ENCODE measurements at places on chromosomes 1 and 21.

GRCh38 chr1:244815600-244816099 lies 19.8 kb upstream of the COX20 start:
- DNase-seq = no peak

DNA sequence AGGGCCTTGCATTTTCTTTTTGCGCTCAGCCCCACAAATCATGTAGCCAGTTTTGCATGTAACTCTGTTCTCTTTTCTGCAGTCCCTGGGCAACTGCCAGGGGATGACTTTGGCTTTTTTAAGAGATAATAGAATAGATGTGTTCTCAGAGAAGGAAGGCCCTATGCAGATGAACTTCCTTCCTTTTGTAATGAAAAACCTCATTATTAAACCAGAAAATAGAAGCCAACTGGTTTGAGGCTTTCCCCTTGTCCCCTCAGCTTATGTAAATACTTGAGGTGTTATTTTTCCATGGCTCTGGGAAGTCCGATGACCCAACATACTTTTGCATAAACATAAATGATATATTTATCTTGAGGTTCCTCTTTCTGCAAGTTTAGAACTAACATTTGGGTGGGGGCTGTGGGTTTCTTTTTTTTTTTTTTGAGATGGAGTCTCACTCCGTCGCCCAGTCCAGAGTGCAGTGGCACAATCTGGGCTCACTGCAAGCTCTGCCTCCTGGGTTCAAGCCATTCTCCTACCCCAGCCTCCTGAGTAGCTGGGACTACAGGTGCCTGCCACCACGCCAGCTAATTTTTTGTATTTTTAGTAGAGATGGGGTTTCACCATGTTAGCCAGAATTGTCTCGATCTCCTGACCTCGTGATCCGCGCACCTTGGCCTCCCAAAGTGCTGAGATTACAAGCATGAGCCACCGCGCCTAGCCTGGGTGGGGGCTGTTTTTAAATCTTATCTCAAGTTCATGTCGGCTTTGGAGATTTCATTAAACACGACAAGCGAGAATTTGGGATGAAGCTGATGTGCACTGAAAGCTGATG lies 14.4 kb upstream of the FCRL5 start:
- DNase-seq = no peak

- peak; percentile 60 for DNase-seq
These were observed 74.2 kb downstream of the PTPRC start for GRCh38 chr1:198713081-198713480.

DNA sequence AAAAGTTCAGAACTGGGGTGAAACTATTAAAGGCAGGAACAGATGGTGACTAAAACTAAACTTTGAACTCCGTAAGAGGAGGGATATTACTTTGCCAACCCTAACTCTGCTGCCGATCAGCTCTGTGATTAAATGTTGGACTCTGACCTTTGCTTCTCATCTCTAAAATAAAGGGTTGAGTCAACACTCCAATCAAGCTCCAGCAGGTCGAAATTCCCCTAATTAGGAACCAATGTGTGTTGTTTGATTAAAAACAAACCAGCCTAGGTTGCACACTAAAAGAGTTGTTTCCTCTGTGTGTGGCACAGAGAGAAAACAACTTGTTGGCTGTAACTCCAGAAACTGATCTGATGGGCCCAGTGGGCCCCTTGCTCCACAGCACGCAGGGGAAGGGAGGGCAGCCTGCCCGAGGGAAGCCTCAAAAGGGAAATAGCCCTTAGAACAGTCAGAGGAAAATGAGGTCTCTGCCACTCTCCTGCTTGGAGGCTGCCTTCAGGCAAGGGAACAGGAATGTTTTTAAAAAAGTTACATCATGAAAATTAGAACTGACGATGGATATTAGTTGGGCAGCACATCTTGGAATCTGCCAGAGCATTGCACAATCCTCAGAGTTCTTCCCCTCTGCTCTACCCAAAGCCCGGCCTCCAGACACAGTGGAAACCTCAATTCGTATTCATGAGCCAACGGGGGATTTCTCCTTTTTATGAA lies 69.3 kb downstream of the KCTD3 start:
- DNase-seq = peak; percentile 48

- no peak for DNase-seq
These were observed 29.4 kb upstream of the KCNQ4 start for GRCh38 chr1:40754201-40754600.

GRCh38 chr21:46532080-46532479 lies 72.8 kb downstream of the S100B start:
- no peak for DNase-seq

DNA sequence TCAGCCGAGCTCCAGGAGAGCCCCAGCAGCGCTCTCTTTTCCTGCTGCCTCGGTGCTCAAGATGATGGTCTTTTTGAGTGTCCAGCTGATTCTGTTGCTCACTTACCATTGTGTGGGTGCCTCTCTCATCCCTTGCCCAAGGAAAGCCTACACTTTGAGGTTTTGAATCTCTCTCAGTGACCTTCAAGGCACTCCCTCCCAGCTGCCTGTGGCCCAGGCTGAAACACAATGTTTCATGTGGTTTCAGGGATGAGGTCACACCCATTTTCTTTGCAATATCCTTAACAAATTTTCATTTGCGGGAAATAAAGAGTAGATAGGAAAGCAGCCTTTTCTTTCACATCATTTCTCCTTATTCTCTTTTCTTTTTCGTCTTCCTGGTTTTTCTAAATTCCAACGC lies 12.6 kb upstream of the MRPS14 start:
- DNase-seq = no peak
